ENCODE measurements at places on chromosomes 3 and 15.
A peak's percentile ranks its signal among the peaks of the same experiment; 100 is the strongest.

GRCh38 chr3:8509961-8510360, 8.3 kb downstream of the LMCD1 start:
- DNase-seq: no peak

- no peak for DNase-seq
Observed at GRCh38 chr3:122024800-122025199, 2.8 kb upstream of the ILDR1 start.

DNA sequence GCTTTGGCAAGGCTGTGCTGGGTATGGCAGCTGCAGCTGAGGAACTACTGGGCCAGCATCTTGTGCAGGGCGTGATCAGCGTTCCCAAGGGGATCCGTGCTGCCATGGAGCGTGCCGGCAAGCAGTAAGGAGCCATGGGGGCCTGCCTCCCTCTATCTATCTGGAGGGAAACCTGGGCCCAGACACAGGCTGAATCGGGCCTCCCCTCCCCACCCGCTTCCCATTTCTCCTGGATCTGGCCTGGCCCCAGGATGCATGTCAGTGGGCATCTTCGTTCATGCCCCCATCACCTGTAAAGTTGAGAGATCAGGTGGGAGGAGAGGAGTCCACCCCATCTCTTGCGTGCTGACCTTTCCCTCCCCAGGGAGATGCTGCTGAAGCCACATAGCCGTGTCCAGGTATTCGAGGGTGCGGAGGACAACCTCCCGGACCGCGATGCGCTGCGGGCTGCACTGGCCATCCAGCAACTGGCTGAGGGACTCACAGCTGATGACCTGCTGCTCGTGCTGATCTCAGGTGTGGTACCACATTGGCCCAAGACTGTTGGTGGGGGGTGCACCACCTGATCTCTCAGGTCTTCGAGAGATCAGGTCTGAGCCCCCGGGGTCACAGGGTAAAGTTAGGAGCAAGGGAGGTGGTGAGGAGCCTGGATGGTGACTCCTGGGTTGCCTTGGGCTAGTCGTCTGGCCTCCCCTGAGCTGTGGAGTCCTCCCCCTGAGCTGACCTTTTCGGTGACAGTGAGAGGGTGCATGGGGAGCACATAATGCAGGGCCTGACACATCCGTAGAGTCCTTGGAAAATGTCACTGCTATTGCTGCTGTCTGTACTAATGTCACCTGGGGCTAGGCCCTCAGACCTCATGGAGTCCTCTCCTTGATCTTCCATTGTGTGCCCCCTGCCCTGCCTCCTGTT, 3.2 kb downstream of the GLYCTK start:
- no peak for DNase-seq

- no peak for DNase-seq
Observed at GRCh38 chr15:29128671-29129070, 141.0 kb downstream of the NSMCE3 start.

DNA sequence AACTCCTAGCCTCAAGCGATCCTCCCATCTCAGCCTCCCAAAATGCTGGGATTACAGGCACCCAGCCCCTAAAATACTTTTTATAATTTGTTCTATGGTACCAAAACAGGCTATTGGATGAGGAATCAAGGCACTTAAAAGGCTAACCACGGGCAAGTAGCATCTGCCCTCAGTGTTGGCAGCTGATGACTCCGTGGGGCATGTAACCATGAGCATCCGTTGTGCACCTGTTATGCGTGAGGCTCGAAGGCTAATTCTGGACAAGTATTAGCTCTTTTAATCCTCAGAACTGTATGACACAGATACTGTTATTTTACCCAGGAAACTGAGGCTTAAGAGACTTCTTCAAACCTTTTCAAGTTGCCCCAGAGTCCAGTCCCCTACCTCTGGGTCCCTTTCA, 10.2 kb downstream of the WDR73 start:
- DNase-seq: no peak

- no peak for DNase-seq
Observed at GRCh38 chr3:169759256-169759655, 5.6 kb downstream of the TERC start.

DNA sequence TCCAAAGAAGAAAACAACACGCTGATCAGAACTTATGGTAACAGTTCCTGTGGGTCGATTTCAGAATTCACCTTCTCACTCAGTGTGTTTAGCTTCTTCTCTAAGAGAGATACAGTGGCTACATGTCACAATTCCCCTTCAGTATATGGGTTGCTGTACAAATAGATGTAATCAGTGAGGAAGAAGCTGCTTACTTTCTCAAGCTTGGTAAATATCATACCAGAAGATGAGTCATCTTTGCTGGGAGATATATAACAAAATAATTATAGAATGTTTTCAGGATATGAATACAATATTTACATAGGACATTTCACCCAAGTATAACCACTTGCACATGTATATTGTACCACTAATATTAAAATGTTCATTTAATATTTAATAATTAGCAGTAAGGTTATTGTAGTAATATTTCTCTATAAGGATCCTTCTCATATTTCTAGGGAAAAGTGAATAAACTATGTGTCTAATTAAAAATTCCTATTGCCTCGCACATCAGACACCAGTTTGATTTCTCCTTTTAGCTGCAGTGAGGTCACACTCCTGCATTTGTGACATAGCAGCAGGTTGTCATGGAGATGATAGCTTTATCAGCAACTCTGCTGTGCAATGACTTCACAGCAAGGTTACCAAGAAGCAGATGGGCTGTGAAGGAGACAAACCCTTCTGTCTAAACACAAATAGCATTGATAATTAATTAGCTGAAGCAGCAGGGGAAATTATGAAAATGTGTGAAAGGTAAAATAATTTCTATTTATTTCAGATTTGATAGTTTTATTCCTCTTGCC, 211.4 kb downstream of the TUSC7 start:
- no peak for DNase-seq

- DNase-seq: no peak
Observed at GRCh38 chr15:27742751-27743477, 356.2 kb downstream of the OCA2 start.

DNA sequence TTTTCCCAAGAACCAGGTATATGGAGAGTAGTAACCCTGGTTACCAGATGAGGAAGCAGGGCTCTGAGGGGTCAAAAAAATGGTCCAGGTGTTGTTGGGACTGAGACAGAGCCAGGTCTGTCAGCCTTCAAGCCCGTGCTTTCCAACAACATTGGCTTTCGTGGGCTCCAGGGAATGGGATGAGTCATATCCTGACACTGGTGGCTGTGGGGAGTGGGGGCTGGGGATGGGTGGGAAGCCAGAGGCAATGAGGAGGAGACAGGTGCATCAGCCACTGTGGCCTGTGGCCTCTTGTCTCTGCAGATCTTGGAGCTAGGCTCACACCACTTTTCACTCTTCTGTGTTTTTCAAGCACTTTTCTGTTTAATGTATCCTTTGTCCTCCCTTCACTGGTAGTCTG, 38.2 kb downstream of the CORO2B start:
- DNase-seq: no peak

GRCh38 chr15:57527382-57528091, 64.2 kb upstream of the MYZAP start:
- DNase-seq: peak; percentile 84

GRCh38 chr15:75177360-75178071, 24.2 kb upstream of the C15orf39 start:
- no peak for DNase-seq

GRCh38 chr15:93720607-93721006, 510.8 kb upstream of the MCTP2 start:
- DNase-seq: no peak

- DNase-seq: no peak
Observed at GRCh38 chr15:74138642-74139041, 8.3 kb downstream of the ISLR2 start.

- no peak for DNase-seq
Observed at GRCh38 chr15:41160639-41161315, 44.7 kb upstream of the INO80 start.

- DNase-seq: no peak
Observed at GRCh38 chr3:187994221-187995042, 159.5 kb upstream of the LPP start.

DNA sequence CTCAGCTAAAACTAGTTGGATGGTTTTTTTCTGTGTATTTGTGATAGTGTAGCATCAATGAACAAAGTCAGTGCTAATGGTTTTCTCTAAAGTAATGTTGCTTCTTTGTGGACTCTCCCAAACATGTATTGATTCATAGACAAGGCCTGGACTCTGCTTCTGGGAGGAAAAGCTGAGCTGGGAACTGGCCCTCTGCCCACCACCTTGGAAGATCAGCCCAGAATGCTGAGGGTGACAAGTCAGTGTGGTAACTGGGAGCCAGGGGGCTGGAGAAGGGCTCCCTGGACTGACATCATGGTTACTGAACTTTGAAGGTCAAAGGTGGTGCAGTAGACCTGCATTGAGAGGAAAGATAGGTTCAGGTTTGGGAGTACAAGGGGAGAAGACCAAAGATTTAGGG, 3.0 kb downstream of the ARHGAP31 start:
- DNase-seq: no peak

DNA sequence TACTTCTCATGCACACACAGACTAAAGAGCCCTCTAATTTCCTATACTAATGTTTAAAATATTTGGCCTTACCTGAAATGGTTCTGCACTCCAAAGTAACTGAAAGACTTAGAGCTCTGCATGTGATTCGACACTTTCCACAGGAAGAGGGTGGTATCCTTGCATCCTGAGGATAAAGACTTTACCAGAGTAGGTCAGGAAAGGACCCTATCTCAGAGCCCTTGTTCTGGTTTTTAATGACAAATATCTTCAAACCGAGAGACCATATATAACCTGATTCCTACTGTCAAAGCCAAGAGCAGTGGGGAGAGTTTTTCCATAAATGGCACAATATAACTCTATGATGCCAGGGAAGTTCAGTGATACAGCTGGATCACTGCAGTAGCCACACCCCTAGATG, at the start of gene GP5:
GP5 (minus strand) TSS at position 101 of the 400 bp plus-strand sequence. CDS start 984 bp downstream, outside the sequence.
- DNase-seq: no peak

GRCh38 chr3:170477395-170477794, 58.7 kb downstream of the CLDN11 start:
- DNase-seq: no peak

DNA sequence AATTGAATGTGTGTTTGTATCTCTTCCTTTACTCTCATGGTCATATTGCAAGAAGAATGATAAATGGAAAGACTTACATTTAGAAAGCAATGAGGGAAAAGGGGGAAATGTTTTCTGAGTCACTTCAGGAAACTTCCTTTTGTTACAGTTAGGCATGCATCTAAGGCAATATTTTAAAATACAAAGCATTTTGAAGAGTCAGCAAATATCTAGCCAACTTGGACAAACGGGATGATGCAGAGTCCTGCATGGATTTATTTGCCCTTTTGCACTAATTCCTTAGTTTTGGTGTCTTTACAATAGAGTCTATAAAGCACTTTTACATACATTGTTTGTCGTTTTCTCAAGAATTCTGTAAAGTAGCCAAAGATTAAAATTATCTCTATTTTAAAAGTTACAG, 286.2 kb upstream of the UBE2E2 start:
- DNase-seq: no peak

- DNase-seq: peak; percentile 98
Observed at GRCh38 chr3:156400062-156400461, 154.9 kb downstream of the SSR3 start.

GRCh38 chr15:89071471-89071870, 16.8 kb upstream of the ABHD2 start:
- DNase-seq: no peak

DNA sequence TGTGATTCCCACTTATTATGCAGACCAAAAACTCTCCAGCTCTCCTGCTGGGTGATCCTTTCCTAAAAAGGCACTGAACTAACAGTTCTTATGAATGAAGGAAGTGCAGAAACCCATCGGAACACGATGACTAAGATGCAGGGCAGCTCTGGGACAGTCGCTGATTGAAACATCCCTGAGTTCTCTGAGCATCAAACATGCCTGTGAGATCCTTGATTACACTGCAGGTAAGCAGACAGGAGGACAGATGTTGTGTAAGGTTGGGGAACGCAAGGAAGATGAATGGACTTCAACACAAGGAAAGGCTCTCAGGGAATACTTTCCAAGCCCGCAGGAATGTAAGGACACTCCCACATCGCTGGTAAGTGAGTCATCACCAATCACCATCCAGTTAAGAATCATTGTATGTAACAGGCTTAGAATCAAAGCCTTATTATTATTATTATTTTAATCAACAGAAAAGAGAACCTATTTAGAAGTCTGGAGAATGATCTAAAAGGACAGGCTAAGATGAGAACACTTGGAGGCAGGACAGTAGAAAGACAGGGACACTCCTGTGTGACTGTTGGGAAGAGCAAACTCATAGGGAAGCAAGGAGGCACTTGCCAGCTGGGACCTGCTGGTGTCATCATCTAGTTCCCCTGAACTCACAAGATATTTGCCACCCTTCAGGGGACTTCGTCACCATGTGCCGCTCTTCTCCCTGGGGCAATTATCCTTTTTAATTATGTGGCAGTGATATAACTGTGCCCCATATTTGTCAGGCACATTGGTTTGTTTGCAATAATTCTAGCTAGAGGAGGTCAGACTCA, 26.0 kb downstream of the TMEM158 start:
- no peak for DNase-seq

GRCh38 chr15:73737535-73737934, 15.6 kb downstream of the INSYN1 start:
- DNase-seq: no peak

All from SK-N-MC (cell line).